NCI-H1694 (cell line): ENCODE measurements at places on chromosomes 2 and 18.

- no peak for DNase-seq
Measured at GRCh38 chr18:70229639-70230038, 24.2 kb upstream of the RTTN start.

DNA sequence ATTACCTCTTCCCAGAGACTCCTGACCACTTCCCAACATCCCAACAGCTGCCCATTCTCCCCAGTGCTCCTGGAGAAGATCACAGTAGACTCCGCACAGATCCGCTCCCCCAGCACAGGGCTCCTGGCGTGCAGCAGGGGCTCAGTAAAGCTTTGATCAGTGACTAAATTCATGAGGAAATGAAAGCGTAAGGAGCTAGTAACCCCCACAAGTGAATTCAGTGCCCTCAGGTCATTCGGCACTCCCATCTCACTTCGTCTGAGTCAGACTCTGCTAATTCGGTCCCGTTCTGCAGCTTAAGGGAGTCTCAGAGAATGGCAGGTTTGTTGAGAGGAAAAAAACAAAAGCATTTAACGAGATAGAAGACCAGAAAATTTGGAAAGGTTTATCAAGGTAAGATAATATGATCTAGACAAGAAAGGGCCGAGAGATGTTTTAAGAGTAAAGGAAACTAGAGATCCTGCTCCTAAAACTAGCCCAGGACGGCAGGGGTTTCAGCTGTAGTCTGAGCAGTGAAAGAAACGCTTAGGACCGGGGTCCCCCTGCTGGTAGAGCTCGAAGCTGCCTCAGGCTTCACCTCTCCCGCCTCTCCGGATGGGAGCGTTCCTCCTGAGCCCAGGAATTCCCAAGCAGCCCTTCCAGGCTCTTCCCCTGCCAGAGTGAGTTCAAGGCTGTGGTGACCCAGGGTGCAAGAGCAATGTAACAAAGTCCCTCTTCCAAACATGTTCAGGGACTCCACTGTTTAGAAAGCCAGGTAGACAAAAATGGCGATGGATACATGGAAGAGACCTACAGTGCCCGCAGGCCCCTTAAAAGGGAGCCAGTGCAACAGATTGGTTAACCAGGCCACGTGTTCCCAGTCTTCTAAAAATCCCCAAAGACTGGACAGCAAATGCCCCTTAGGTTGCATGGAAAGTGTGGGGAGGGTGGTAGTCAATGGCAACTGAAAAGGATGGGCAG lies 127.3 kb downstream of the DNER start:
- peak; percentile 43 for DNase-seq

DNA sequence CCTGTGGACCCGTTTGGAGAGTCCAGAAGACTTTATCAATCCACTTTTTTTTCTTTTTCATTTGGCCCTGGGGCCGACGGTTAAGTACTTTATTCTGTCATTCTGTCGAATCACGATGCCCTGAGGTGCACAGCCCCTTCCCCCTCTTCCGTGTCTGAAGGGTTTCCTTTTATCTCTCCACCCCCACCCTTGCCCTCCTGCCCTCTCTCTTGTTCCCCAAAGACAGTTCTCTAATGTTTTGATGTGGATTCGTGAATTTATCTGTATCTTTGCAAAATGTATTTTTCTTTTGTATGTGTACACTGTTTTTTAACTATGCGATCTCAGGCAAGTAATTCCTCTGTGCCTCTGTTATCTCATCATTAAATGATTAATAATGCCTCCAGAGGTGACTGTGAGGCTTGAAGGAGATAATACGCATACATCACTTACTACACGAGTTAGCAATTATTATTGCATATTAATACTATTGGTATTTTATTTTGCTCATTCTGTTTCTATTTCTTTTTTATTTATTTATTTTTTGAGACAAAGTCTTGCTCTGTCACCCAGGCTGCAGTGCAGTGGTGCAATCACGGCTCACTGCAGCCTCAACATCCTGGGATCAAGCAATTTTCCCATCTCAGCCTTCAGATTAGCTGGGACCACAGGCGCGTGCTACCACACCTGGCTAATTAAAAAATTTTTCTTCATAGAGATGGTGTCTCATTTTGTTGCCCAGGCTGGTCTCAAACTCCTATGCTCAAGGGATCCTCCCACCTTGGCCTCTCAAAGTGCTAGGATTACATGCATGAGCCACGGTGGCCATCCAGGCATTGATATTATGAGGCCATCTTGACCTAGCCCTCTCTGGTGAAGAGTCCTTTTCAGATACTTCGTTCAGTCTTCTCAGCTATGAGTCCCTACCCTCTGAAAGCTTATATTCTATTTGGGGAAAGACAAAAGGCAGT lies 1.4 kb upstream of the CASP8 start:
- no peak for DNase-seq

GRCh38 chr2:21607572-21607971 lies 483.8 kb downstream of the TDRD15 start:
- no peak for DNase-seq

GRCh38 chr2:40450796-40451430 lies 977 bp downstream of the SLC8A1 start:
- DNase-seq = peak; percentile 57

- no peak for DNase-seq
Measured at GRCh38 chr18:13455960-13456481, 237.5 kb downstream of the LDLRAD4 start.

- no peak for DNase-seq
Measured at GRCh38 chr2:120720746-120721375, 14.8 kb upstream of the GLI2 start.
